ENCODE measurements at places on chromosomes 3 and 15. TPM values are rescaled to one million over a fixed set of nuclear protein-coding genes. Genes with fewer than 3 reads are reported as not detected.
A peak's percentile ranks its signal among the peaks of the same experiment; 100 is the strongest.

The HAUS2 gene
- polyA plus RNA-seq: 6.1 TPM

The SLC12A1 gene
- polyA plus RNA-seq: 0.05 TPM

The ITPKA gene
- 1.3 TPM for polyA plus RNA-seq

The LYZL4 gene
- not detected for polyA plus RNA-seq

The GOLGA8J gene
- not detected for polyA plus RNA-seq

The NAALADL2 gene
- polyA plus RNA-seq: 0.87 TPM

The OR5K4 gene
- not detected for polyA plus RNA-seq

The MEX3B gene
- 0.68 TPM for polyA plus RNA-seq

The ALS2CL gene
- 44.8 TPM for polyA plus RNA-seq

The CYP8B1 gene
- not detected for polyA plus RNA-seq

The ATP13A5 gene
- 0.38 TPM for polyA plus RNA-seq

The PLCB2 gene
- 5.3 TPM for polyA plus RNA-seq

The TRMT10C gene
- 3.7 TPM for polyA plus RNA-seq

The SOX14 gene
- not detected for polyA plus RNA-seq

The SLC22A13 gene
- 0.23 TPM for polyA plus RNA-seq

The OCA2 gene
- polyA plus RNA-seq: 0.23 TPM

GRCh38 chr3:99551520-99551919, 86.9 kb upstream of the COL8A1 start:
- DNase-seq: no peak

GRCh38 chr3:131543714-131544113, 40.9 kb upstream of the MRPL3 start:
- DNase-seq: peak; percentile 87

- no peak for DNase-seq
Observed at GRCh38 chr3:11969986-11970385, 34.2 kb upstream of the SYN2 start.

DNA sequence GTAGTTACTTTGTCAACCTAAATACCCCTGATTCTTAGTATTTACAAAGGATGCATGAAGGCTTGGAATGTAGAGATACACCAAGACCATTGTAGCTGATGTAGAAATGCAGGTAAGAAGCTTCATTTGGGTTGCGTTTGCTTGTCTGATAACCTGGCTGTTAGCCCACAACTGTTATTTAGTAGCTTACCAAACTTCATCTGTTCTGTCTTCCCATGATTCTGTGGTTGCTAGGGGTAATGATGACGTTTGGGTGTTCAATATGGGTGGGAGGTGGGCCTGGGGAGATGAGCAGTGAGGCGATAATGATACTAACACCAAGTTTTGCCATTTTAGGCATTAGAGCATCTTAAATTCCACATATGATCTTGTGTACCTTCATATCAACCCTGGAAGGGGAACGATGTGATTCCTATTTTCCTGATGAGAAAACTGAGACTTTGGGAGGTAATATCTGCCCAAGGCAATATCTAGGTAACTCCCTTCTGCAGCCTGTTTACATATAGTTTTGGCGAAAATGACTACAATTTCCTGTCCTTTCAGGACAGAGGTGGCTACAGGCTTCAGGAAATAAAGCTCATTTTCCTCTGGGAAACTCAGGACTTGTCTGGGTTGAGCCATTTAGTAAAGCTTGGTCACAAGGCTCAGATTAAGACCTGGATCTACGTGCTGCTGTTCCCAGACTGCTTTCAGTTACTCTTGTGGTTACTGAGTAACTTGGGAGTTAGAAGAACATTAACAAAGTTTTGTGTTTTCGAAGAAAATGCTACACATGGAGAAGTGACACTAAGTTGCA, 26.8 kb downstream of the FNDC3B start:
- peak; percentile 34 for DNase-seq

- no peak for DNase-seq
Observed at GRCh38 chr3:54858093-54858785, 69.6 kb downstream of the LRTM1 start.

DNA sequence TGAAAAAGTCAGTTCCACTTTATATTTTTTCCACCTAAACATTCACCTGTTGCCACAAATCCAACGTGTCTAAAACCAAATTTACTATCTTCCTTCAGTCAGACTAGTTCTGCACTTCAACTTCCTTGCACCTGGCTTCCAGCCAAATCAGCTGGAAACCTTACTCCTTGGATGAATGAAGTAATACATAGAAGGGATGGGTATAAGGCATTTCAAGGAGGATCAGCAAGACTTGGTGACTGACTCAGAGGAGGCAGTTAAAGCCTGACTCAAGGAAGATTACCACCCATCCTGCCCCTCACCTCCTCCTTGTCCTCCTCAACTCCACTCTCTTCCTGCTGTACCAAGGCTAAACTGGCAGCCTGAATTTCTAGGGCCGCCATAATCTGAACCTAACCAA, 37.1 kb downstream of the QTRT2 start:
- DNase-seq: peak; percentile 14

DNA sequence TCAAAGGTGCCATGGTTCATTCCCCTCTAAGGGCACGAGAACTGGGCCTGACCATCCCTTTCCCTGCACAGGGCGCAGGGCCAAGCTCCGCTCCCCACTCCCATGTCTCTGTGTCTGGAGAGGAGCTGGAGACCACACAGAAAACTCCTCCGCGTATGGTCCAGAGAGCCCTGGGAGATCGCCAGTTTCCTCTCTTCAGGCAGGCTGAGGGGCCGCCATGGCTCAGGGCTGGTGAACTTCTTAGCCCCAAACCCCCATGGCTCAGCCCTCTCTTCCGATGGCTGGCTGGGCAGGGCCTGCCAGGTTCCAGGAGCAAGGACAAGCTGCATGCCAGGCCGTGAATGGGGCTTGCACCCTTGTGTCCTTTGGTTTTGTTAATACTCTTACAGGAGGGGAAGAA, 52.9 kb downstream of the EXOG start:
- DNase-seq: no peak

- no peak for DNase-seq
Observed at GRCh38 chr3:111236836-111237713, 165.5 kb downstream of the NECTIN3 start.

GRCh38 chr3:10023587-10024310, 2.5 kb upstream of the FANCD2 start:
- DNase-seq: no peak

GRCh38 chr3:160259589-160259988, 34.4 kb downstream of the C3orf80 start:
- no peak for DNase-seq

- no peak for DNase-seq
Observed at GRCh38 chr3:71189480-71189879, 394.0 kb downstream of the FOXP1 start.

- no peak for DNase-seq
Observed at GRCh38 chr3:136882571-136882970, 20.6 kb downstream of the NCK1 start.

GRCh38 chr3:139264375-139264774, 79.4 kb upstream of the MRPS22 start:
- no peak for DNase-seq

- no peak for DNase-seq
Observed at GRCh38 chr3:38360345-38360744, 13.8 kb downstream of the XYLB start.

GRCh38 chr3:15223685-15224572, 17.9 kb downstream of the CAPN7 start:
- no peak for DNase-seq

DNA sequence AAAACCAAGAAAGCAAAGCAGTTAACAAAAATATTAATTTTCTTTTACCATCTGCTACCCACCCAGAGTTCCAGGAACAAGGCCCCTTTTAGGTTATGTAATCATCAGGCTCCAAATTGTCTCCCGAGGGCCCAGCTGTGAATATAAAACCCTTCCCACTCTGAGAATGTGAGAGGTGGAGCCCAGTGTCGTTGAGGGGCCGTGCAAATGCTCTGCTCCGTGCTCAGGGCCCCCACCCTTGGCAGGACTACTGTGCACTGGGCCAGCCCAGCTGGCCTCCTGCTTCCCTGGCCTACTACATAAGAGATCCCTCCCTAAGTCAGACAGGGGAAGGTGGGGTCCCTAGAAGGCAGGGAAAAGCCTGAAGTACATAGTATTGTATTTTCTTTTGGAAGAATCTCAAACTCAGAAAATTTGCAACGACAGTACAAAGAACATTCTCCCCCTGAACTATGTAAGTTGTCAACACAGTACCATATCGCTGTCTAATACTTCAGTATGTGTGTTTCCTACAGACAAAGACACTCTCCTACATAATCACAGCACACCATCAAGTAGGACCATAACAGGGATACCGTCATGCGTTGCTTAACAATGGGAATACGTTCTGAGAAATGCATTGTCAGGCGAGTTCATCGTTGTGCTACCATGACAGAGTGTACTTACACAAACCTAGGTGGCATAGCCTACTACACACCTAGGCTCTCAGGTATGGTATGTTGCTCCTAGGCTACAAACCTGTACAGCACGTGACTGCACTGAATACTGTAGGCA, 4.4 kb upstream of the CLEC3B start:
- no peak for DNase-seq

GRCh38 chr3:11909726-11910125, 63.0 kb upstream of the TAMM41 start:
- DNase-seq: no peak

- DNase-seq: no peak
Observed at GRCh38 chr15:49189631-49190030, 19.6 kb downstream of the GALK2 start.

- peak; percentile 56 for DNase-seq
Observed at GRCh38 chr3:53264718-53265117, 8.9 kb upstream of the TKT start.

- no peak for DNase-seq
Observed at GRCh38 chr15:62740141-62741004, 302.2 kb upstream of the TPM1 start.

GRCh38 chr3:190996181-190996775, 133.8 kb upstream of the GMNC start:
- no peak for DNase-seq

DNA sequence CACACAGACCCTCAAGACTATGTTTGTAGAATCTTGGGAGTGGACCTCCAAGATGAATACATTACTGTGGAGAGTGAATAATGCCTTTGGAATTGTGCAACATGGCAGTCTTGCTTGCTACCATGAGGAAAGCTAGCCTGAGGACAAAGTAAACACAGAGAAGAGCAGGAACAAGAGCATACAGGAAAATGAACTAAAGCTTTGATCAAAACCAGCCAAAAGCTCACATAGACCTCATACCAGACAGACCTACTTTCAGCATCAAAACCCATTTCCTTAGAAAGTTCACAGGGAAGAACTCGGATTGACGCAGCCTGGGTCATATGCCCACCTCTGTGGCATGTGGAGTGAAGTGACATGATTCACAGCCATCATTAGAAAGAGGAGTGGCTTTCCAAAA, 3.3 kb upstream of the RAB8B start:
- DNase-seq: no peak

DNA sequence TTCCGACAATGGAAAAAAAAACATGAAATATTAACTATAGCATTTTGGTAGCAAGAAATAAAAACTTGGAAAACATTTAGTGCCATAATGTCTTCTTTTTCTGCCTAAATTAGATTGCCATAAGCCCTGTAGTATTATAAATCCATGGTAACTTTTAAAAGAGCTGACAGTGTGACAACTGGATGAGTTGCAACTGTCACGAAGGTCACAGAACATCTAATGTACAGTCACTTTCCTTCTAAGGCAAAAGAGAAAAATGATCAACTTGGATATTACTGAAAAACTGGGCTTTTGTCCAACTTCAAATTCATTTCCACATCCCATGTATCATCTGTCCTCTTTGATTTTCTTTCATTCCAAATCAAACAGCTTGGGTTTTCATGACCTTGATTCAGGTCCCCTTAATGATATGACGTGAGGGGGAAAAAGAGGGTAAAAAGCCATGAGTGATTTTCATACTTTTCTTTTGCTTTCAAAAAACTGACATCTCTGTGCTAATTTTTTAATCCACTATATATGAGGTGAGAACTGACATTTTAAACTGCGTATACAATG, 602 bp downstream of the CPB1 start:
- DNase-seq: no peak

DNA sequence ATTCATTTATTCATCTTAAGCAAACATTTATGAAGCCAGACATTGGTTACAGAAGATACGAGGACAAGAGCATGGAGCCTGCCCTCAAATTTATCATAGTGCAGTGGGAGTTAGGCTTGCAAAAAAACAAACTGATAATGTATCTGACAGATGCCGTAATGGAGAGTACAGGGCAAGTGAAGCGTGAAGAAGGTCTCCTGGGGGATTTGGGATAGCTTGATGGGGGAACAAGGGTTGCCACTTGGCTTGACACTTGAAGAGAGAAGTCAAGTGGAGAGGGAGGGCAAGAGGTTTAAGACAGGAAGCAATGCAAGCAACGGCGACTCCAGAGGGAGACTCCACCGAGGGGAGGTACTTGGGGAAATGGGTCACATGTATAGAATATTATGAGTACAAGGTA, 129.3 kb downstream of the SSR3 start:
- DNase-seq: no peak

- DNase-seq: no peak
Observed at GRCh38 chr3:40310705-40311104, 1.2 kb downstream of the EIF1B start.

GRCh38 chr15:42085236-42085605, 9.1 kb downstream of the PLA2G4D start:
- no peak for DNase-seq

DNA sequence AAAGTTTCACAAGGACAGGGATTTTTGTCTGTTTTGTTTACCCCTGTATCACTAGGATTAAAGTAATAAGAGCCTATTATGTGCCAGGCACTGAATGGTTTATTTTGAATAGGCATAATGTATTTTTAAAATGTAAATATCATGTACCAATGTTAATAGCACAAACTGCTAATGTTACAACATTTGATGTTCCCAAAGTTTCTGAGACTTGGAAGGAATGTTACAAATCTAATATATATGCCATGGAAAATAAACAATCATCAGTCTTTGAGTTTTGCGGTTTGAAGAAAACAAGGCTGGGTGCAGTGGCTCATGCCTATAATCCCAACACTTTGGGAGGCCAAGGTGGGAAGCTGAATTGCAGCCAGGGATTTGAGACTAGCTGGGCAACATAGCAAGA, 159.4 kb downstream of the CDIN1 start:
- DNase-seq: no peak

- DNase-seq: no peak
Observed at GRCh38 chr3:99969136-99969535, 145.2 kb downstream of the FILIP1L start.

DNA sequence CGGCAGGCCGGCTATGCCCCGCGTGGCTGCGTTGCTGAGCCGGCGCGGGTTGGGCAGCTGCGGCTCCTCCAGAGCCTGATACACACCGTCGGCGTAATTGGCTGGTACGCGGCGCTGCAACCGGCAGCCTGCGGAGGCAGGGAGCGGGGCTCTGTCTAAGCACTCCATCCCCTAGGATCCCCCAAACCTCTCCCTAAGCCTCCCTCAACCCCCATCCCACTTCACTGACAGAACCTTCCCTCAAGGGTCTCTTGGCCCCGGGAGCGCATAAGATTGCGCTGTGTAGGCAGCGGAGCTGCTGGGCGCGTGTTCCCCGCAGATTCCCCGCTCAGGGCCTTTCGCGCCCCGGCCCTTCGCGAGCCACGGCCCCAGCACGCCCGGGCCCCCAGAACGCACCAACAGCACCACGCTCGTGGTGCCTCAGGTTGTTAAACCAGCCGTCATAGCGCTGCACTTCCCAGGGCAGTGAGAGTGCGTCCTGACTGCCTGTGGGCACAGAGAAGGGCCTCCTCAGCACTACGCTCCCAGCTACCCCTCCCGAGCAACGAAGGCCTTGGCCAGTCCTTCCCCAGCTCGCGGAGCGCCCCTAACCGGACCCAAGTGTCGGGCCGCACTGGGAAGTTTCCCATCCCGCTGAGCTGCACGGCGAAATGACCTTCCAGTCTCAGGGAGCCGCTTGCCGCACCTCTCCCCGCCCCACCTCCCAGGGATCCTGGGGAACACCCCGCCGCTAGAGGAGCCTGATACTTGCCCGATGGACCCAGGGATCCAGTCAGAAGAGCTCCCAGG, 1.2 kb downstream of the DUOX2 start:
- no peak for DNase-seq

GRCh38 chr15:66290518-66290917, 2.9 kb upstream of the DIS3L start:
- DNase-seq: no peak

All from pancreas (tissue), 10 donors.